Activated T-helper 2 cell treated with anti-CD3 and anti-CD28 coated beads, Interferon-gamma antibody, Interleukin-2, Interleukin-4, amounts not matched to agents 10 μg/mL and 5 μg/mL and 100 μg/mL, durations not matched to agents 14 hours and 24 hours and 36 hours (primary cell): ENCODE measurements at places on chromosomes 1 and 21. TPM values are rescaled to one million over a fixed set of nuclear protein-coding genes. Genes with fewer than 3 reads are reported as not detected.

Gene SYTL1
- total RNA-seq = 20.0 and 25.7 TPM in 2 replicates

Gene MINDY1
- total RNA-seq = 16.2 and 16.8 TPM in 2 replicates

Gene TAS1R3
- total RNA-seq = 0.32 and 0.44 TPM in 2 replicates

Gene GPR153
- 1.5 TPM in 2 replicates for total RNA-seq

Gene ELF3
- 0.62 and 0.97 TPM in 2 replicates for total RNA-seq

Gene LRRC71
- total RNA-seq = not detected in 2 replicates

Gene TFAP2E
- 0.50 and 0.51 TPM in 2 replicates for total RNA-seq

Gene NMNAT2
- total RNA-seq = not detected in 2 replicates

Gene GABRD
- not detected in 2 replicates for total RNA-seq

Gene VCAM1
- total RNA-seq = 0.05 TPM in 1 of 2 replicates, not detected in the other
